IMR-90 (cell line): ENCODE measurements at places on chromosomes 7 and 10. TPM values are rescaled to one million over a fixed set of nuclear protein-coding genes. Genes with fewer than 3 reads are reported as not detected.

CLCN1 gene
- not detected in 2 replicates for total RNA-seq

AKR1E2 gene
- 2.2 and 3.4 TPM in 2 replicates for total RNA-seq

ACTL6B gene
- total RNA-seq, result not detected in 2 replicates

ADO gene
- total RNA-seq, result 8.1 and 11.4 TPM in 2 replicates

CHN2 gene
- total RNA-seq, result not detected in 2 replicates

BAIAP2L1 gene
- 2.2 TPM in 2 replicates for total RNA-seq

SLC26A5 gene
- not detected in 2 replicates for total RNA-seq

SYT15 gene
- total RNA-seq, result 0.54 and 1.1 TPM in 2 replicates

MBL2 gene
- total RNA-seq, result not detected in 2 replicates

NAT16 gene
- not detected in 2 replicates for total RNA-seq
